ENCODE measurements at places on chromosomes 5 and 9.
A peak's percentile ranks its signal among the peaks of the same experiment; 100 is the strongest.

DNA sequence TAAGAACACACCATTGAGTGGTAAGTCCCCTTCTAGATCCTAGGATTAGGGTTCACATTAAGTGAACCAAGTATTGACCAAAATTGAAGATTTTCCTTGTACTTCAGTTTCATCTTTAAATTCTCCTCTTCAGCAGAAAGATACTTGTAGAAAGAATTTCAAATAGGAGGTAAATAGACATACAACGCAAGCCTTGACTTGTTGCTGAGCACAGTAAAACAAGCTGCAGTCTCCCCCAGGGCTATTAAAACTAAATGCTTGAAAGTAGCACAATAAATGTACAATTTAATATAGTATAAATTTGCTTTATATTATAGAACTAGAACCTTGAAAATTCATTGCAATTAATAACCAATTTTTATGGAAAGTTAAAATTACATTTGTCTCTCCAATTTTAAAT lies 170.1 kb upstream of the TARS1 start:
- DNase-seq = no peak

DNA sequence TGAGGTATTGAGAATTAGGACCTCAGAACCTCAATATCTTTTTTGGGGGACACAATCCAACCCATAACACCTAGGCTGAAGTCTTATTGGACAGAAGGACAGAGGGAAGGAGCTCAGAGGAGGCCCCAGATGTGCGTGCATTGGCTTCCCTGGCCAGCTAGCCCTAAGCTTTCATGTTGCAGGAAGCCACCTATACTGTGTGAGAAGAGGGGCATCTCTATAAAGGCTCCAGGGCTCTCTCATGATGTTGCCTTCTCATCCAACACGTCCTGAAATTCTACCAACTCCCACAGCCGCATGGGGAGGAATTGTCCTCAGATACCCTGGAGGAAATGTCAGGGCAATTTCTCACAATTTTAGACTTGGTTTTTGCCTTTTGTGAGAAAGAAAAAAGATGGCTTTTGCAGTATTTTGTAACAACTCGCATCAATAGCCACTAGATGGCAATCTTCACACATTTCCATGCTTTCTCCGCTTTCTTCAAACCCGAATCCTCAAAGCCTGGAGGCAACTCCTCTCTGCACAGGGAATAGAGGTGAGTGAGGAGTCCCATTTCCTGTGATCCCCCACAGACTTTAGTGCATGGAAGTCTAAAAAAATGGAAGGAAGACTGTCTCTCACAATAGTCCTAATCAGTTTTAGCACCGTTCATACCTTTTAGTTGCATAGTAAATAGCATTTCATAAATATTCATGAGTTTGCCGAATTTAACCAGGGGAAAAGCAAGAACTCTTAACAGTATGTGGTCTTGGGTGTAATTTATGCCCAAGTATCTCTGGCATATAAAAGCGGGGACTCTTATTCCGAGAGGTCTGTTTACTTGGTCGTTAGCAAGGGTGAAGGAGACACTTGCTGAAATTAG lies 7.4 kb upstream of the PPP3R2 start:
- DNase-seq = peak; percentile 36

- no peak for DNase-seq
Measured at GRCh38 chr5:14486486-14486885, 95.1 kb upstream of the OTULINL start.

DNA sequence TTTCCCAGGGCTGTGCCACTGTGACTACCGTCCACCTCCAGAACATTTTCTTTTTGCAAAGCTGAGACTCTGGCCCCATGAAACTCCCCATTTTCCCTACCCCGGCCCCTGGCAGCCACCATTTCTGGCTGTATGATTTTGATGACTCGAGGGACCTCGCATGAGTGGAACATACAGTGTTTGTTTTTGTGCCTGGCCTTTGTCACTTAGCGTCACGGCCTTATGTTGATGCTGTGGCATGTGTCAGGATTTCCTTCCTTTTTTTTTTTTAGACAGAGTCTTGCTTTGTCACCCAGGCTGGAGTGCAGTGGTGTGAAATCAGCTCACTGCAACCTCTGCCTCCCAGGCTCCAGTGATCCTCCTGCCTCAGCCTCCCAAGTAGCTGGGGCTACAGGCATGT lies 42.7 kb downstream of the ASS1 start:
- DNase-seq = no peak

GRCh38 chr9:136675477-136676296 lies 11.6 kb downstream of the AGPAT2 start:
- DNase-seq = no peak

DNA sequence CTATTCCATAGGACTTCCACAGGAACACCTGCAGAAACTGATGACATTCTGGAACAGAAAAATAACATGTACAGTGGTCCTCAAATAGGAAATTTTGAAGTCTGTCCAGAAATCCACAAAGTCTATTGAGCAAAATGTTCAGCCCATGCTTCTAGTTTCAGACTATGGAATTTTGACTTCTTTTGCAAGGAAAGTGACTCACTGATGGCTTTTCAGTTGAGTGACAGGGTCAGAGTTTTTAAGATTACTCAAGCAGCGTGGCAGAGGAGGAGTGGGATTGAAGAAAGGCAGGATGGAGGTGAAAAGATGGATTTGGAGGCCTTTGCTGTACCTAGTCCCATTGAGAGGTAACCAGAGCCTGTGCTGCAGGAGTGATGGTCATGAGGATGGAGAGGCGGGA lies 151.5 kb downstream of the GOLPH3 start:
- no peak for DNase-seq

DNA sequence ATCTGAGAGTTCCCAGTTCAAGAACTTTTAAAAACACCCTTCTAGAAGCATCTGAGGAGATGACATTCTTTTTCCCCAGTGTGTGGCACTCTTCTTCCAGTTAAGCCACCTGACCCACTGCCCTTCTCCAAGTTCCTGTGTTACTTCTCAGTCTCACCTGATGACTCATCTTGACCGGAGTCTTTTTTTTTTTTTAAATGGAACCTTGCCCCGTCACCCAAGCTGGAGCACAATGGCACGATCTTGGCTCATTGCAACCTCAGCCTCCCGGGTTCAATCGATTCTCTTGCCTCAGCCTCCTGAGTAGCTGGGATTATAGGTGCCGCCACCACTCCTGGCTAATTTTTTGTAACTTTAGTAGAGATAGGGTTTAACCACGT lies 224.1 kb upstream of the DAB2 start:
- peak; percentile 50 for DNase-seq

DNA sequence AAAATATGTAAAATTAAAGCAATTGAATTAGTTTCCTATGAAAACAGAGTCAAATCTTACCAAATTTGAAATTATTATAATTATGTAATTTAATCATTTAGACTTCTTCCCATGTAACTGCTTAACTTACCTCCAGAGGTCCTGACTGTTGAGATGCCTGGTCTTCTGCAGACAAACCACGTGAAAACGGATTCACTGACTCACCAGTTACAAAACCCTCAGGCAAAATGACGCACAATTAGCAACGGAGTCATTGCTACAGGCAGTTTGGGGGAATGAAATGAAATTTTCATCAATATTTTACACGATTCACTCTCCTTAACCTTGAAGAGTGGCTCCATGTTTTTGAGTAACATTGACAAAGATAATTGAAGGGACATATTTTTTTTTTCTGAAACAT lies 460.8 kb downstream of the MTRR start:
- no peak for DNase-seq

- DNase-seq = peak; percentile 19
Measured at GRCh38 chr9:101527066-101527465, 6.6 kb upstream of the RNF20 start.

- no peak for DNase-seq
Measured at GRCh38 chr5:77379558-77380061, 112.5 kb downstream of the WDR41 start.

DNA sequence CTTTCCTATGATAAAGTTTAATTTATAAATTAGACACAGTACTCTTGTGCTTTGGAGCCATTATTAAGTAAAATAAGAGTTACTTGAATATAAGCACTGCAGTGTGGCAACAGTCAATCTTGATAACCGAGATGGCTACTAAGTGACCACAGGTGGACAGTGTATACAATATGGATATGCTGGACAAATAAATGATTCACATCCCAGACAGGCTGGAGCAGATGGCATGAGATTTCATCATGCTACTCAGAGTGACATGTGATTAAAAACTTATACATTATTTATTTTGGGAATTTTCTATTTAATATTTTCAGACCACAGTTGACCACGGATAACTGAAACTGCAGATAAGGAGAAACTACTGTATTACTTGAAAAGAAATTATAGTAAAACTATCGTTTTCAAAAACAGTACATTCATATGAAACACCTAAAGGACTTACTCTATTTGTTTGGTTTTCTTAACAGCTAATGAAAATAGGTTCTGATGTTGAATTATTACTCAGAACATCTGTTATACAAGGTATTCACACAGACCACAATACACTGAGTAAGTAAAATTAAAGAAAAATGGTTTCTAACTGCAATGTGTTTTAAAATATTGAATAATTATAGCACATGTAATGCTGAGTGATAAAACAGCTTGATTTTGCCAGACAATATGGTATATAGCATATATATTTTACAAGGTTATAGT lies 16.0 kb downstream of the LYRM7 start:
- no peak for DNase-seq

GRCh38 chr5:116439905-116440304 lies 134.7 kb downstream of the SEMA6A start:
- DNase-seq = no peak

GRCh38 chr9:26516773-26517343 lies 375.7 kb downstream of the CAAP1 start:
- no peak for DNase-seq

GRCh38 chr9:73260506-73260905 lies 108.8 kb downstream of the ANXA1 start:
- no peak for DNase-seq

GRCh38 chr9:15293804-15294316 lies 13.2 kb downstream of the TTC39B start:
- DNase-seq = peak; percentile 11

DNA sequence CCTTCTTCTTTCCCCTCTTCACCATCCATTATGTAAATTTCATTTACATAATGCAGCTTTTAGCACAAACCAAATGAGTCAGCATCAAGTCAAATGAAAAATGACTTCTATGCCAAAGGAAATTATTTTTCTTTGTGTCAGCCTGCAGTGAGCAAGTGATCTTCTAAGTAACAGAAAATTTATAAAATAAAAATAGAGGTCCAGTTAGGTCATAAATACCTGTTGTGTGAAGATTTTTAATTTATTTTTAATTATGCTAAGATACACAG lies 16.7 kb upstream of the THG1L start:
- no peak for DNase-seq

DNA sequence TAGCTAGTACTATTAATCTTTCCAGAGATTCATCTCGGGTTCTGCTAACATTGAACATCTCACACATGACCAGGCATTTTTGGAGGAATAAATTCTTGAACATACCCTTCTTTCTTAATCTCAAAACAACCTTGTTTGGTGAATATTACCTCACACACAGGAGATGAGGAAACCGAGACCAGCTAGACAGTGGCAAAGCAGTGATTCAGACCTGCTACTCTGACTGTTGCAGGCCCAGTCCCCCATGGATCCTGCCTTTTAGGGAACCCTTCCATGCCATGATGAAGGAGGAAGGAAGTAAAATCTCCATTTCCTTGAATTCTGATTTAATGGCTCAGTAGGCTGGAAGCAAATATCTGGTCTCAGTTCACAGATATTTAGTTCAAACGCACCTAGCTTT lies 2.6 kb downstream of the PCSK5 start:
- DNase-seq = no peak

- no peak for DNase-seq
Measured at GRCh38 chr5:68170826-68171558, 44.6 kb upstream of the PIK3R1 start.

DNA sequence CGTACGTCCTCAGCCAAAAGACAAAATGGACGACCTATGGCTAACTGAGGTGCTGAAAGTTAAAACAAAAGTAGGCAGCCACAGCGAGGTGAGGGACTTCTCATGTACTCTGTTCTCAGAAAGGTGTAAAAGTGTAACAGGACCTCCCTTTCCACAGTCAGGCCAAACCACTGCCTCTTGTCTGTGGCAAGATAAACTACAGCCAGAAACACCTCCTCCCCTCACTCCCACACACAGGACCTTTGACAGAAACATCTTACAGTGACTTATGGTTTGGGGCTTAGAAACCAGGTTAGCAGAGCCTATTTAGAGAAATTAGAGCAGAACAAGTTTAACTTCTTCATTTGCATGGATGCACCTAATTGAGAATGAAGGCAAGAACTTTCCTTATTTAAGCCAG lies 499.1 kb upstream of the GRIN3A start:
- no peak for DNase-seq

DNA sequence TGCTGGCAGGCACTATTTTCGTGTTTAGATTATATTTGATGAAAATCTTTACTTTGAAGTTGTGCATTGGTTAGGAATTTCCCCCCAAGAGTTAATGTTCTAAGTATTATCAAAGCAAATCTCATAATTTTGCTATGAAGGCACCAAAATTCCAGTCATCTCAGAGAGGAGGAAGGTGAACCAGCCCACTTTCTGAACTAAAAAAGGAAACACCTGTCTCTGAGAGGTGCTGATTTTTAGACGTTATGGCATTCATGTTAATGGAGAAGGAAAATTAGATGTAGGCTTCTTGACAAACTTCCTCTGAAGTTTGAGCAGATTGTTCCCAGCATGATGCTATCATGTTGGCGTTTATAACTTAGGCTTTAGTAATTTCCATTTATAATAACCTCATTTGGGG lies 432.9 kb upstream of the ACTBL2 start:
- no peak for DNase-seq

GRCh38 chr5:67165526-67166459 lies 30.8 kb downstream of the CD180 start:
- DNase-seq = peak; percentile 52

GRCh38 chr9:82781921-82782392 lies 281.0 kb downstream of the RASEF start:
- DNase-seq = peak; percentile 37

GRCh38 chr5:157282150-157282549 lies 16.2 kb downstream of the CYFIP2 start:
- no peak for DNase-seq

GRCh38 chr5:661891-662750 lies 31.0 kb downstream of the TPPP start:
- DNase-seq = no peak

DNA sequence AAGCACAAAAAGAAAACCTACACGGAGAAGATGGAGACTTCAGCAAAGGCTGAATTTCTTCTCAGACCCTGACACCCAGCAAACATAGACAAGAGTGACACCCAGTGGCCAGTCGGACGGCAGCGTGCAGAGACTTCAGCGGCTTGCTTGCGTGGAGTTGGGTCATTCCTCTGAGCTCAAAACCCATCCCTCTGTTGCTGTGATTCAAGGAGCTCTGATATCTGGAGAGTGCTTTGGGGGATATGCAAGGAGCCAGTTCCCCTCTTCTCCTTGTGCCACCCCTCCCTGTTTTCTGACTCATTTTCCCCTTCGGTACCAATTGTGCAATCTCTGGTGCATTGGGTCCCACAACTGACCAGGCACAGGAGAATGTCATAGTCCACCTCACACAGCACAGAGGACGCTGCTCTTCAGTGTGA lies 27.5 kb downstream of the SH3TC2 start:
- DNase-seq = peak; percentile 60

- DNase-seq = no peak
Measured at GRCh38 chr9:35696520-35697215, 6.9 kb upstream of the TPM2 start.

Measured in kidney glomerular epithelial cell (primary cell).